ENCODE measurements at places on chromosomes 7 and 10.

- no peak for DNase-seq
Measured at GRCh38 chr7:86313842-86314241, 329.9 kb upstream of the GRM3 start.

DNA sequence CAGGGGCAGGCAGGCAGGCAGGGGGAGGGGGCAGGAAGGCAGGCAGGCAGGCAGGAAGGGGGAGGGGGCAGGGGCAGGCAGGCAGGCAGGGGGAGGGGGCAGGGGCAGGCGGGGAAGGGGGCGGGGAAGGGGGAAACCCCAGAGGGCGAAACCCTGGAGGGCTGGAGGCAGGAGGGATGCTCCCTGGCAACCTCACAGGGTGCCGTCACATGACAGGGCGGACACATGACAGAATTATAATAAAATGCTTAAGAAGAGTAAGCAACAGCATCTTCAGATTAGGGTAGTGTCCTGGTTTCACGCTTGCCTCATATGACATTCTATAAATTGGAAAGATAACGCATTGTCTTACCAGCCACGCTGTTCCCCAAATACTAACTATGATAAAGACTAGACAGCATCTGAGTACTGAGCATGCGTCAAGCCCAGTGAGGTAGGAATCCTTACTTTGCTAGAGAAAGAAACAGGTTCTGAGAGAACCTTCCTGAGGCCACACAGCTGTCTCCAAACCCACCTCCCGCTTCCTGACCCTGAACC is 131.6 kb downstream of the DIP2C start:
- DNase-seq, result no peak

DNA sequence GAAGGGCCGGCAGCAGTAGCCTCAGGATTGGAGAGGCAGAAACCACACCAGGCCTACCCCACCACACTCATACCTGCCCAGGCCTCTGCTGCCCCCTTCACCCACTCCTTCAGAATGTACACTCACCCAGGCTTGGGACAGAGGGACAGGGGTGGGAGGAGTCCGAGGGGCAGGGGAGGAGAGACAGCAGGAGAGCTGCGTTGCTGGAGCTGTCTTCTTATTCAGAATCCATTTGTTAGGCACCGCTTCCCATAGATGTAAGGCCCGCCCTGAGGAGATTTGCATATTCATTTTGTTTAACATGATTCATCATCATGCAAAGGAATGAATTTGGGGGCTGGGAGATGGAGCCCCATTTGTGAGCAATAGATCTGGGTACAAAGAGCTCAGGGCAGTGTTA is 156.7 kb downstream of the CDH23 start:
- DNase-seq, result no peak

DNA sequence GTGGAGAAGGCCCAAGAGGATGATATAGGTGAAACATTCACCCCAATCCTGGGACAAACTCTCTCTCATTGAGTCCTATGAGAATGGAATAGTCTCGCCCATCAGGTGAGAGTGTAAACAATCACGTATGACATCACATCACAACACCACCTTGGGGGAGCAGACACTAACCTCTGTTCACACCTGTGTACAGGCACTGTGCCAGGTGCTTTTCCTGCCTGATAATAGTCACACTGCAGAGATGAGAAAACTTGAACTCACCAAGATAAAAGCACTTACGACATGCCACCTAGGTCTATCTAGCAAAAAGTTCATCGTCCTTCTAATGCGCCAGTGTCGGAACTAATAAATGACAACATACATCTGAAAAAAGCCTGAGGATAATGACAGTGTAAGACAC is 187.8 kb downstream of the FAM107B start:
- DNase-seq, result no peak

DNA sequence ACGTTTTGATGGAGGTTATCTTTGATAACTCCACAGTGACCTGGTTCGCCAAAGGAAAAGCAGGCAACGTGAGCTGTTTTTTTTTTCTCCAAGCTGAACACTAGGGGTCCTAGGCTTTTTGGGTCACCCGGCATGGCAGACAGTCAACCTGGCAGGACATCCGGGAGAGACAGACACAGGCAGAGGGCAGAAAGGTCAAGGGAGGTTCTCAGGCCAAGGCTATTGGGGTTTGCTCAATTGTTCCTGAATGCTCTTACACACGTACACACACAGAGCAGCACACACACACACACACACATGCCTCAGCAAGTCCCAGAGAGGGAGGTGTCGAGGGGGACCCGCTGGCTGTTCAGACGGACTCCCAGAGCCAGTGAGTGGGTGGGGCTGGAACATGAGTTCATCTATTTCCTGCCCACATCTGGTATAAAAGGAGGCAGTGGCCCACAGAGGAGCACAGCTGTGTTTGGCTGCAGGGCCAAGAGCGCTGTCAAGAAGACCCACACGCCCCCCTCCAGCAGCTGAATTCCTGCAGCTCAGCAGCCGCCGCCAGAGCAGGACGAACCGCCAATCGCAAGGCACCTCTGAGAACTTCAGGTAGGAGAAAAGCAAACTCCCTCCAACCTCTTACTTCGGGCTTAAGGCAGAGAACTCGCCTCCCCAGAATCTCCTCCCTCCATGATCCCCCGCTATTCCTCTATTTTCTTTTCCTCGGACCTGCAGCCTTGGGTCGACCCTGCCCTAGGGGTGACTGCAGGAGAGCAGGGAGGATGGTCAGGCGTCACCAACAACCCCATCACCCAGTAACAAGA is at the start of gene SERPINE1:
TSS of gene SERPINE1 (plus strand) at position 454 of the 809 bp plus-strand sequence. CDS start 1,290 bp downstream, outside the sequence.
- DNase-seq, result peak; percentile 93

- DNase-seq, result peak; percentile 65
Measured at GRCh38 chr10:73979809-73980433, 18.0 kb upstream of the VCL start.

GRCh38 chr7:113109718-113110117 is 8.6 kb downstream of the SMIM30 start:
- DNase-seq, result no peak

- DNase-seq, result no peak
Measured at GRCh38 chr10:11192304-11193000, 174.8 kb downstream of the CELF2 start.

GRCh38 chr10:63421591-63421990 is 44.2 kb downstream of the JMJD1C start:
- peak; percentile 70 for DNase-seq

DNA sequence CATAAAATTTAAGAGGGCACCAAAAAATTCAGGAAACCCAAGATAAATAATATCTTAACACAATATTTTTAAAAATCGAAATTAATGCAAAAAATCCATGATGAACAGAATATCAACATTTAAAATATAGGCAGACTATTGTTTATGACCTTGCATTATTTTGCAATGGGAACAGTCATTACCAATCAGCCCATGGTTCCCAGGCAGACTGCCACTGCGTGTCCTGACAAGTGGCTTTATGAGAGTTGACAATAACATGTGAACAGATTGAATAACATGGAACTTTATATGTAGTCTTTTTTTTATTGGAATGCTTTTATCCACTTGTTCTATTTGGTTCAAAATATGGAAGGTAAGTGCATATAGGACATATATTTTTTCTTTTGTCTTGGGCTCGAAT is 3.1 kb upstream of the AVPI1 start:
- DNase-seq, result no peak

- no peak for DNase-seq
Measured at GRCh38 chr7:116933465-116933864, 19.8 kb upstream of the ST7 start.

DNA sequence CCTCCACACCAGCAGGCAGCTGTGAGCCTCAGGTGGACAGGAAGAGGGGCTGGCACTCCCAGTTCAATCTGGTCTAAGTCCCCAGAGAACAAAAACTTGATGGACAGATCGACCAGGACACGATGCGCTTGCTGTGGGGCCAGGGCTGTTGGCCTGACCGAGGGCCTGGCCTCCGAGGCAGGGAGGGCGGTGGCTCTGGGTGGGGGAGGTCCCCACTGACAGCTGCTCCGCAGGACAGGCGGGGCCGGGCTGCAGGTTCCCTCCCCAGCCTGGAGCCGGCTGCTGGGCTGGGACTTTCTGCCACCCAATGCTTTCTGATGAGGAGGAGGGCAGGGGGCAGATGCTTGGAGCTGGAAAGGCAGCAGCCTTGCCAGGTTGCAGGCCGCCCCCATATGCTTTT is 37.4 kb upstream of the ADGRA1 start:
- DNase-seq, result no peak

Measured in hematopoietic multipotent progenitor cell treated with erythropoietin and hydrocortisone succinate and interleukin-3 and kit ligand, for 6 days (in vitro differentiated cells).